AG04449 (cell line): ENCODE measurements at places on chromosomes 4 and X.

GRCh38 chr4:114807759-114808404, 209.3 kb downstream of the UGT8 start:
- DNase-seq, result no peak

DNA sequence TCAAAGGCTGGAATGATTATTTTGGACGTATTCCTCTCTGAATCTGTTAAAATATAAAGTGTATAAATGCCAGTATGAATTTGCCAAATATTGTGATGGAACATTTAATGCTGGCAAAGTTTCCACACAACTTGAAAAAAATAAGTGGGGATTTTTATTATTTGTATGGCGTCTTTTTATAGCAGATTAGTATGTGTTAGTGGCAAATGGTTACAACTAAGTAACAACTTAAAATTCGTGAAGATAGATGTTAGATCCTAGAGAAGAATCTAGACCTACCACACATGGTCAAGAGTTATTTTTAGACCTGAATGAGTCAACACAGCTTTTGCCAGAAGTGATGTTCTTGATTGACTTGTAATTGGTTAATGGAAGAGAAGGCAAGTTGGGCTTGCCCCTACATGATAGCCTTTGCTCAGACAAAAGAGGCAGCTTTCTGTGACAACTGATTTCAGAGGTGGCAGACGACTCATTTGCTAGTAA, 4.8 kb downstream of the CPE start:
- no peak for DNase-seq

- no peak for DNase-seq
Observed at GRCh38 chr4:38958453-38959190, 73.6 kb downstream of the TMEM156 start.

DNA sequence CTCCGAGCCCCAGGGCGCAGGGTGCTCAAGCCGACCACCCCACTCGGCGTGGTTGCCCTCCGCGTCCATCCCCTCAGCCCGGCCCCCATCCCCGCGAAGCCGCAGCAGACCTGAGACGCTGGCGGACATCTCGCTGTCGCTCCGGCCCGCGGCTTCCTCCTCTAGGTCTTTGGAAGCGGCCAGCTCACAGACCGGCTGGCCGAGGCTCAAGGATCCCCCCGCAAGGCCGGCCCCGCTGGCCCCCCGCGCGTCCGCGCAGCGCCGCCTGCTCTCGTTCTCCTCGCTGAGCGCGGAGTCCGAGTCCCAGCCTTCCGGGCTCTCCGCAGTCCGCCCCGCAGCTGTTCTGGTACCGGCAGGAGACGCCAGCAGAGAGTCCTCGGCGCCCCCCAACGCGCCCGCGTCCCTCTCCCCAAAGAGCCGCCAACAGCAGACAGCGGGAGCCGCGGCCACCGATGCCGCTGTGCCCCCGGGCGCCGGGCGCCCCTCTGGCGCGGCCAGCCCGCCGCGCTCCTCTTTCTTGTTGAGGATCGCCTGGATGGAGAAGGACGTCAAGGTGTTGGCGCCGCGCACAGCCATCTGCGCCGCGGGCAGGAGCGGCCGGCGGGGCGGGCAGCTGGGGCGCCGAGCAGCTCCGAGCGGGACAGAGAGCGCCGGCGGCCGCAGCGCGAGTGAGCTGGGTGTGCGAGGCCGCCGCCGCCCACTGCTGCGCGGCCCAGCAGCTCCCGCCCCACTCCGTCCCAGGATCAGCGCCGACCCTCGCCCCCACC, at the start of gene NKX3-2:
NKX3-2 (minus strand) TSS at position 670 of the 767 bp plus-strand sequence; CDS start at position 576, 94 bp downstream.
- no peak for DNase-seq

GRCh38 chrX:78104447-78105176, 564 bp downstream of the PGK1 start:
- DNase-seq, result no peak

DNA sequence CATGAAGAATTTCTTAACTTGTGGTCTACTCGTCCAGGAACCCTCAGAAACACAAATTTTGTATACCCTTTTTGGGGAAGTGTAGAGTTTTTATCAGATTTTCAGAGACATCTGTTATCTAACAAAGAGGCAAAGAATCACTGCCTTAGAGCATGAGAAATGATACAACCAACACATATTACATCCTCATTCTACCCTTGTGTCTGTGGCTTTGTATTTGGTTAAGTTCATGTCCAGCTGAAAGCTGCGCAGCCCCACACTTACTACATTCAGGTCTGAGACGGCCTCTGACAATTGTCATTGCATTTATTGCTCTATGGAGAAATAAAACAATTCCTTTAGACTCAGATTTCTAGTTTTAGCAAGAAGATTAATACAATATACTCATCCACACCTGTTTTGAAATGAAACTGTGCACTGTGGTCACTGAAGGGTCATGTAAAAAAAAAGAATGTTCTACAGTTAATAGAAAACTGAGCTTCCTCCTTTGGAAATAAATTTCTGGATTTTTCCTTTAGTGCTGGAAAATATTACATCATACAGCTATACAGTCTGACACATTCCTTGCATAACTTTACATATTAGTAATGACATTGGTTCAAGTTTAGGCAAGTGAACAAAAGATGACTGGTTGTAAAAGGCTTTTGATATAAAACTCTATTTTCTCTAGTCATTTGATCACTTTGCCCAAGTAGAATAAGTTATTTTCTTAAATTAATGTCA, 39.8 kb downstream of the GLRB start:
- peak; percentile 17 for DNase-seq

- DNase-seq, result no peak
Observed at GRCh38 chr4:104728380-104729122, 233.9 kb upstream of the CXXC4 start.

GRCh38 chrX:119429471-119429870, 30.3 kb downstream of the SLC25A43 start:
- no peak for DNase-seq

DNA sequence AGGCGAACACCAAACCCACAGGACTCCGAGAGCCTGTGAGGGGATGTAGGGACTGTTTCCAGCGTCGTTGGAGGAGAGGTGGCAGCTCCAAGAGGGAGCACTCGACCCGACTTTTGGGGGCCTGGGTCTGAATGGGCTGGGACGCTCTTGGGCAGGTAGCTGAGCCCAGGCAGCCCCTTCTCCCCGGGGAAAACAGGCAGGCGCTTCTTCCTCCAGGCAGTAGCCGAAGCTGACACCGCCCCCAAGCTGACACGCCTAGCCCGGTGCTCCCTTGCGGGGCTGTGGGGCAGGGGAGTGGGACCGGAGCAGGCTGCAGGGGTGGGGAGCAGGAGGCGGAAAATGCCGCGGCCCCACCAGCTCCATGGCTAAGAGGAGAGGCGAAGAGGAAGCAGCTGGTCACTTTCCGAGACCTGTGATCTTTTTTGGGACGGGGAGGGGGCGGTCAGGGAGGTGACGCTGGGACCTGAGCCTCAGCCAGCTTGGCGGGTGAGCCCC, 4.2 kb downstream of the NKX1-1 start:
- no peak for DNase-seq

GRCh38 chrX:14926471-14926870, 53.2 kb downstream of the MOSPD2 start:
- no peak for DNase-seq

- no peak for DNase-seq
Observed at GRCh38 chr4:14602206-14602605, 400.1 kb upstream of the CPEB2 start.

DNA sequence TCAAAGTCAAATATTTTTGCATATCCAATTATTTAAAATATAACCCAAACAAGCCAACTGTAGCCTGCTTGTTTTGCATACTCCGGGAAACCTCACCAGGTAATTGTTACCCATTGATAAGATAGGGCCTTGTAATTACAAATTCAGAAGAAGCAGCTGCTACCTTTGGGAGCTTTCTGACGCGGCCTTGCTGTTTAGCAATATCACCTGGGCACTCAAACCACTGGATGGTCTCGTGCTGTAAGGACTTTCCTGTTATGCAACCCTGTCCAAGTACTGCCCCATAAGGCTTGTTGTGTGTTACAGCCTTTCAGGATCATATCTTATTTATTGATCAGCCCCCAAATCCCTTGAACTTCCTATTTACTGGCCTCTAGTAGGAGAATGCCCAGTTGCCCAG, 52.1 kb downstream of the HS3ST1 start:
- DNase-seq, result no peak

DNA sequence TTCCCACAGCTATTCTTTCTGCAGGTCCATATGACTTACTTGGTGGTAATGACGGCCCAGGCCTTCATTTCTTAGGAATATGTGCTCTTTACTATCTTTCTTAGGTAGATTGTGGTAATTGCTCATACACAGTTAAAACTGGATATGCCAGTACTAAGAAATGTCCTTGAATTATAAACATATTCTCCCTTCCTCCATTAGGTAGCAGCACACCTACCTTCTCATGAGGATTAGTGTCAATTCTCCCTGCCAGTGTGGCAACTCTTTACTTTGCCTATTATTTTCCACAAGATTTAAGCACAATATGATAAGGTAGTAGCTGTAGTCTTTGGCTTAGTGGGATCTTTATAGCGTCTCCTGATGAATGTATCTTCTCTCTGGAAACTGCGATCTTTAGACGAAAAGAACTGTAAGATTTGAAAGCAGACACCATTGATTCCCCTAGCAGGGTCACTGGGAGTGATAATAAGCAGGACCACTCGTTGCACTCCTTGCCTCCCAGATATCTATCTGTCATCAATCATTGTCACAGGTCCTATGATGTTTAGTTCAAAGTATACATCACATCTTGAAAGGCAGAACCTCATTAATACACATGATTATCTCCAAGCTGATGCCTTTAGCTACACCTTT, 1240.7 kb downstream of the C4orf33 start:
- DNase-seq, result no peak

DNA sequence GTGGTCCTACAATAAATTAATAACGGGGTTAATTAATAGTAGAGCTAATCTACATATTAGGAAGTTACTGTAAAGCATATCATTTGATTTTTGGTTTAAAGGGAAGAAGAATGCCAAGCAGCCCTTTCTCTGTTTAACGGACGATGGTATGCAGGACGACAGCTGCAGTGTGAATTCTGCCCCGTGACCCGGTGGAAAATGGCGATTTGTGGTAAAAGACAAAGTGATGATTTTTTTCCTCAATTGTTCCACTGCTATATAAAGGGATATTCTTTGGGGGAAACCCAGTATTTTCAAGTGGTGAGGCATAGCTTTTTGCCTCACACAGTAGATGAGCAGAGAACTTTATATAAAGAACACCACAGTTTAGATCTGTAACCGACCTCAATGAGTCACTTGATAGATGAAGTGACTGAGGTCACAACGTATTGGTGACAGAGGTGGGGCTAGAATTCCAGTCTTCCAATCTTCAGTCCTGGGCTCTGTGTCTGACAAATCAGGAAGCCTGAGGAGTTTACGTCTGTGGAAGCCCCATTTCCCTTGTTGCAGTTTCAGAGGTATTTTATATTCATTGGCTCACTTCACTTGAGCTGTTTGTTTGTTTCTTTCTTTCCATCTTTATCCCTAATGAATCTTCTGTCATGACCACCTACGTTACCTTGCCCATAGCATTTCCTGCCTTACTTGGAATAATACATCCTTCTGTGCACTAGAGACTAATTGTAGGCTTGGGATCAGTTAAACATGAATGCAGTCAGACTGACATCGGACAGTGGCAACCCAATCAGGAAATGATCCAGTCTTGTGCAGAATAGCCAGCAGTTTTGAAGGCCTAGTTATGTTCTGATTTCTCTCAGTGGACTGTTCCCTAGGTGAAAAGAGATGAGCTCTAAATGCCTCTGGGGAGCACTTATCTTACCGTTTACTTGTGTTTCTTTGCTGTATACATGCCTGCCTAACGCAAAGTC, 30.1 kb downstream of the ZRSR2 start:
- no peak for DNase-seq

GRCh38 chrX:130105244-130105643, 5.1 kb downstream of the ELF4 start:
- DNase-seq, result no peak
